MM.1S (cell line): ENCODE measurements at places on chromosomes 13 and 19.

DNA sequence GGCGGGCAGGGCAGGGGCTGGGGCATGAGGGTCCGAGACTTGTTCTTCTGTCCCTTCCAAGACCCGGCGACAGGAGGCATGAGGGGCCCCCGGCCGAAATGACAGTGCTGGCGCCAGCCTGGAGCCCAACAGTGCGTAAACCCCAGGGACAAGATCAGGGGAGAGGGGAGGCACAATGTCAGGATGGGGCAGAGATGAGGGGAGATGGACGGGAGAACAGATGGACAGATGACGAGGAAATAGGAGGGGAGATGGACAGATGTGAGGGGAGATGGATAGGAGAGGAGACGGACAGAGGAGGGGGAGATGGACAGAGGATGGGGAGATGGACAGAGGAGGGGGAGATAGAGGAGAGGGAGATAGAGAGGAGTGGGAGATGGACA lies 518 bp downstream of the FLT3LG start:
- no peak for DNase-seq

GRCh38 chr13:50829226-50829625 lies 14.3 kb downstream of the DLEU7 start:
- DNase-seq, result no peak

DNA sequence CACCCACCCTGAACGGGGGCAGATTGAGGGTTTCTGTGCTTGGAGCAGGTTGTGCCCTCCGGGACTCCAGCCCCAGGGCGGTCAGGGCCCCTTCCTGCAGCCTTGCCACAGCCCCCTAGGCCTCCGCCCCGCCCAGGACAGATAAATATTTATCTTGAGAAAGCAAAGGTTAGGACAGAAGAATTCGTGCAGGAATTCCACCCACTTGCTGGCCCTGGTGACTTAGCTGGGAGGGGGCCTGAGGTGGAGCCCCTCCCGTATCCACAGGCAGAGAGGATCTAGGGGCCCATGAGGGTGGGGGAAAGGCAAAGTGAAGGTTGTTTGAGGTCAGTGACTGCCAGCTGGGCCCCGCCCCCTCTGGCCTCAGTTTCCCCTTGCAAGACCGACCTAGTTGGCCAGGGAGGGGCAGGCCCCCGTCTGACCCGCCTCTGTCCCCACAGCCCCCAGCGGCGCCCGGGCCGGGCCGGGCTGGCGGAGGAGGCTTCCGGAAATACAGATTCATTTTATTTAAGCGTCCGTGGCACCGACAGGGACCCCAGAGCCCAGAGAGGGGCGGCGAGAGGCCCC lies 5.2 kb downstream of the MIDN start:
- no peak for DNase-seq

- no peak for DNase-seq
Measured at GRCh38 chr13:74132152-74132775, 1.9 kb downstream of the KLF12 start.

DNA sequence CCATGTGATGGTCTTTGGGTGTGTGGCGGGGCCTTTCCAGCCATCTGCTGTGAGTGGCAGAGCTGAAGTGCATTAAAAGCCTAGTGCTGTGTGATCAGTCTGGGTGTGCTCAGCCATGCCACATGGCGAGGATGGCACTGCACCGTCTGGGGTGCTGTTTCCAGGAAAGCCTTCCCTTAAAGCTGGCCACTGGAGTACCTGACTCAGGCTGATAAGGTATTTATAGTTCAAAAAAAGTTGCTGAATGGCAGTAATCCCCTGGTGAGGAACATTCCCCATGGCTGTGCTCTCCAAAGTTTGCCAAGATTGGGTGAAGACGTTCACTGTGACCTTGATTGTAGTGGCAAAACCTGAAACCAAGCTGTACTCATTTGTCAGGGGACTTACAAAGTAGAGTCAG lies 6.0 kb downstream of the GPI start:
- DNase-seq, result no peak

DNA sequence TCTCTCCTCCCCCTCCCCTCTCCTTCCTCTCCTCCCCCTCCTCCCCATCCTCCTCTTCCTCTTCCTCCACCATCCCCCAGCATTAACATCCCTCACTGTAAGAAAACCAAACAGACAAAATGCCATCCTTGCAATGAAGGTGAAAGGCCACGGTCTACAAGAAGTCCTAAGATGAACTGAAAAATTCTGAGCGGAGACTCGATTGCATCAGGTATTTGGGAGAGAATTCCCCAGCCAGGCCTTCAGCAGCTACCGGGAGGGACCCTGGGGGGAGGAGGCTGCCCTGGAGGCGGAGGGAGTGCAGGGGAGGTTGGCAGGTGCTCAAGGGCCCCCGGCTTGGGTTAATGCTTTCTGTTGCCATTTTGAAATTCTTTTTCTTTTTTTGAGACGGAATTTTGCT lies 10.1 kb upstream of the TIMM44 start:
- no peak for DNase-seq

DNA sequence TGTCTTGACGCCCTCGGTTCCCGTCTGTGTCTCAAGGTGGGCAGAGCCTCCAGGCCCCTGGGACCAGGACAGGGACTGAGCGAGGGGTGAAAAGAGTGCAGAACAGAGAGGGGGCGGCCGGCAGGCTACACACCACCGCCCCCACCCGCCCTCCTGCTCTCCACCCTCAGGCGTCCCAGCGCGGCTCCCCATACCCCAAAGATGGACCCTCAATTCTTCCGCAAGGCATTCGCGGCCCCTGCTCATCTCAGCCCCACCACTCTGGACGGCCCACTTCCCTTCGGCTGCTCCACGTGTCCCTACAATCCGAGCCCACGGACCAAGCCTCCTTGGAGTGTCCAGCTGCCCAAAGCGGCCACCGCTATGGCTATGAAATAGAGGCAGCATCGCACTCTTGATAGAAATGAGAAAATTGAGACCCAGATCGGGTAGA lies 1.8 kb downstream of the KLF16 start:
- no peak for DNase-seq

GRCh38 chr13:101231751-101232428 lies 184.4 kb downstream of the NALCN start:
- DNase-seq, result peak; percentile 52
